ENCODE measurements at places on chromosomes 11 and 22. TPM values are rescaled to one million over a fixed set of nuclear protein-coding genes. Genes with fewer than 3 reads are reported as not detected.

DNA sequence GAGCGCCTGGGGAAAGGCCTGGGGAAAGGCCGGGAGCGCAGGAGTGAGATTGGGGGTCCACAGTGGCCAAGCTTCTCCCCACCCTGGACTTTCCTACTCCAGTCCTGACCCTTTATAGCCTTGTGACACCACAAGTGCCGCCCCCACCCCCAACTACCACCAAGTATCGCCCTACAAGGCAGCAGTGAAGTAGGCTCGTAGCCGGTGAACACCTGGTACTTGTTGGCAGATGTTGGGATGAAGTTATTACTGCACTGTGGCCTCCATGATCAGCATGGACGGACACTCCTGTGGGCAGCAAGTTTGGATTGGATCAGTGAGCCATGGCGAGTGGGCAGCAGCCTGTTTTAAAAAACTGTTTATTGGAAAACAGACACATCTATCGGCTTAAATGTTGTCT, 45.0 kb downstream of the EIF3F start:
- DNase-seq = no peak

CABP4 gene
- total RNA-seq = not detected

- DNase-seq = no peak
These were observed 1045.8 kb downstream of the TBC1D22A start for GRCh38 chr22:47808236-47808635.

FOLR2 gene
- total RNA-seq = not detected

TMPRSS5 gene
- total RNA-seq = 0.11 TPM
